Kidney glomerular epithelial cell (primary cell): ENCODE measurements at places on chromosomes 5 and 9.

DNA sequence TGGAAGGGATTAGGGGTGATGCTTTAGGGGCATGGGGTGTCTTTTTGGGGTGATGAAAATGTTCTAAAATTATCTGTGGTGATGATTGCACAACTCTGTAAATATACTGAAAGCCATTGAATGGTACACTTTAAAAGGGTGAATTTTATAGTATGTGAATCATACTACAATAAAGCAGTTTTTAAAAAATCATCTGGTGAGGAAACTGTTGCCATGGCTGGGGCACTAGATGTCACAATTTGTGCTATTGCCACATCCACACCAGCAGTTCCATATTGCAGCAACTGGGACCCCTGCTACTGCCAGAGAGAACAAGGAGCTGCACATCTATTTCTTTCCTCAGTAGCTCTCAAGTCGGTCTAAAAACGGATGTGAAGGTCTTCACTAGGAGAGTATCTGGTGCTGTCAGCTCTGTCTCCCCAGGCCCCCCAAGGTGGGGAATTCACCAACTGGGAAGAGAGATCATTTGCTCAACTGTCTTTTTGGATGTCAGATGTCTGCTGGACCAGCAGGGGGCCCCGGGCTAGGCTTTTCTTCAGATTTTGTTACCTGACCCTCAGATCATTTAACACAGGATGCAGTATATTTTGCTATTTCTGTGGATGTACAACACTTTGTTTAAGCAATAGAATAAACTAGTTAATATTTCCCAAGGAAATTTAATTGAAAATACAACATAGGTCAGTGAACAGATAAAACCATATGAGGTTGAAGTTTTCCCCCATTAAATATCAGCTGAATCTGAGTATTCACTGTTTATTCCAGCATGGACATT, 13.2 kb downstream of the CMYA5 start:
- no peak for DNase-seq

GRCh38 chr5:35420200-35420599, 189.9 kb upstream of the PRLR start:
- no peak for DNase-seq

DNA sequence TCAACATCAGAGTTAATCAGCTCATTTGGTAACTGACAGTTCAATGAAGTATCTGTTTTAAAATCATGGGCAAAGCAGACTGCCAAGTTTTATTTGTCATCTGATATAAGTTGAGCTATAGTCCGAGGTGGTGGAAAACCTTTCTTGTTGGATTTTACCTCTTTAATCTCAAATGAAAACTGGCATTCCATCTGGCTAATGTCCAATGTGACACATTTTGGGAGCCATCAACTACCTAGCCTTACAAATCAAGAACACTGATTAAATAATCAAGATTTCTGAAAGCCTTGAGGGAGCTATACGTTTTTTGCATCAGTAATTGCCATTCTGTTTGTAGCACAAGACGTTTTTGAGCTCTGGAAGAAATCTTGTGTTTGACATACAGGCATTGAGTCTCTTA, 1380.5 kb upstream of the WWC1 start:
- DNase-seq: no peak

- DNase-seq: no peak
Measured at GRCh38 chr5:167578977-167579692, 712.3 kb upstream of the WWC1 start.

DNA sequence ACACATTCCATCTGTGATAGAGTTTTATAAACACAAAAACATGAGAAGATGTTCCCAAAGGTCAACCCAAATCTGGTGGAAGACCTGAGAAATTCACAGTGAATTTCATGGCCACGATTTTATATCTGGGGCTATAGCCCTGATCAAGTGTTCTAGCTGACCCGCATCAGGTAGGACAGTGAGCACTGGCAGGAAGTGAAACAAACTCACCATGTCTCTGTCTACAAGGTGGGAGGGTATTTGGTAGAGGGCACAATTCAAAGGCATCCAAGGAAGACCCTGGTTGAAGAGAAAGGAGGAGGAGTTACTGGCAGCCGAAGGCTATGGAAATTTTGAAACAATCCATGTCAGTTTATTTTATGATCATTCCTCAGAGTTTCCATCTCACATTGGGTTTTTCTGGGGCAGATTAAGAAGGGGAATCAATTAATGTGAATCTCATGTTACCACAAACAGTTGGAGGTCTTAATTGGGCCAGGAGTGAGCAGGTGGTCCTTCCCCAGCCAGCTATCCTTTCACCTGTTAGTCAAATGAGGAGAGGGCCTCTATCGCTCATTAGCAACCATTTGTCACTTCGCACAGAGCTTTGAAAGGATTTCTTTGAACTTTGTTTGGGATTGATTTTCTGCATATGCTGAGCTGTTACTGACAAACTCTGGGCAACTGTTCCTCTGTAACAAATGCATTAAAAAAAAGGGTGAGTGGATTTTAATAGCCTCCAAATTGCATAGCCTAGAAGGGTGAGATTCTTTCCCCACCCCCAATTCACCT, 612.0 kb upstream of the CLINT1 start:
- DNase-seq: no peak

DNA sequence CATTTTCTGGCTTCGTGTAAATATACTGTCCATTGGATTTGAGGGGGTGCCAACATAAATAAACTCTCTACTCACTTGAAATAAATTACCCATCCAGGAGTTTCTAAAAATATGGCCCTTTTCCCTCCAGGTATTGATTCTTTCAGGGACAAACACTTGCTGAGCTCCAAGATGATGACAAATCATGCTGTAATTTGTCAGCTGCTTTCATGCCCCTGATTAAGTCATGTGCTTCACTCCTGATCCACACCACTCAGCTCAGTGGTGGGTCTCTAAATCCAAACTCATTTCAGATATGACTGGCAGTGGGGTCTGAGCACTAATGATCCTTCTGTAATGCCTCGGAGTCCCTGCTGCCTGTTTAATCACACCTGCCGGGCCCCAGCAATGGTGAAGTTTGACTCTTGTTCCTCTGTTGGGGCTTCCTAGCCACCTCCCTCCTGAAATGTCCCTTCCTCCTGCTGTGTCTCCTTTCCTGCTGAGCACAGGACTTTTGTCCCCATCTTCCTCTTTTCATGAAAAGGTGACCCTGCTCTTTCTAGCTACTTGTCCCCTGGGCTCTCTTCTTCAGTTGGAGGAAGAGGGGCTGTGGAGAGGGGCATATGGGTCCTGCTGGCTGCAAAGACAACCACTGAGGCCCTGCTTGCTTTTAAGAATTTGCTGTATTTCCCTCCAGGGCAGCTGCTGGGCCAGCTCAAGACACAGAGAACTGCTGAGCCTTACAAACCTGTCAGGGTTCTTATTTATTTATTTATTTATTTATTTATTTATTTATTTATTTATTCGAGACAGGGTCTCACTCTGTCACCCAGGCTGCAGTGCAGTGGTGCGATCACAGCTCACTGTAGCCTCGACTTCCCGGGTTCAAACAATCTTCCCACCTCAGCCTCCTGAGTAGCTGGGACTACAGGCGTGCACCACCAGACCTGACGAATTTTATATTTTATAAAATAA, 200.0 kb downstream of the ATP10B start:
- DNase-seq: no peak

- DNase-seq: no peak
Measured at GRCh38 chr9:131190191-131190590, 64.8 kb downstream of the NUP214 start.

GRCh38 chr5:150434464-150434863, 15.1 kb downstream of the RPS14 start:
- no peak for DNase-seq

DNA sequence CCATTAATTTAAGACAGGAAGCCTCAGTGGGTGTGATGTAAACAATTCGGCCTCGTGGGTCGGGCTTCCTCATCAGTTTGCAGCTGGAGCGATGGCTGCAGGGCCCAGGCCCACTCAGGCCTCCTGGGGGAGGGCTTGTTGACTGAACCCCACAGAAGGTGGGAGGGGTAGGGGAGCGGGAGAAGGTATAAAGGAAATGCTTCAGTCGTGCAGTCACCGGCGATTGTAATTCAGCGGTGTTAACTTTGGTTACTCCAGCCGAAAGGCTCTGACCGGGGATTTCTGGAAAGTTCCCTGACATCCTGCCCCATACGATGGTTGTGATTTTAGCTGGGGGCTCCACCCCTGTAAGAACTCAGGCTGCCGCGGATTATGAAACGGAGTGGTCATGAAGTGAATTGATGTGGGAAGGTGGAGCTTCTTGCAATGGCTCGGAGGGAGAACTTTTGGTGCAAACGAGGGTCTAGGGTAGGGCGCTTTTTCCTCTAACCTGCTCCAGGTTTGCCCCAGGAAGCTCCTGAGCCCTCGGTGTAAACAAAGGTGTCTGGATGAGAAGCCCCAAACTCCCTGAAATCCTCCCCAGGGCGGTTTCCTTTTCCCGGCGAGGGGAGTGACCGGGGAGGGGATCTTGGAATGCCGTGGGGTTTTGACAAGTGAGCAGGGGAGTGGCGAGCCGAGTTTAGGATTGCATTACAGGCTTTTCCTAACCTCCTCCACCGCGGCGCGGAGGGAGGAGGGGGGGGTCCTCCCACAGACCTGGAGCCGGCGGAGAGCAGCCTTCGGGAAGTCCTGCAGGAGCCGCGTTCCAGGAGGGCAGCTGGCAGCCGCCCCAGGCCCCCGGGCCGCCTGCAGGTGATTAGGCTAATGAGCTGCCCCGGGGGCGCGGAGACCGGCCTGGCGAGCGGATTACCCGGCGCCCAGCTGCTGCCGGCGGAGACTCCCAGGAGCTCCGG, 215.5 kb downstream of the PDZD2 start:
- DNase-seq: peak; percentile 80

GRCh38 chr5:134263801-134264200, 37.9 kb upstream of the PPP2CA start:
- DNase-seq: no peak

DNA sequence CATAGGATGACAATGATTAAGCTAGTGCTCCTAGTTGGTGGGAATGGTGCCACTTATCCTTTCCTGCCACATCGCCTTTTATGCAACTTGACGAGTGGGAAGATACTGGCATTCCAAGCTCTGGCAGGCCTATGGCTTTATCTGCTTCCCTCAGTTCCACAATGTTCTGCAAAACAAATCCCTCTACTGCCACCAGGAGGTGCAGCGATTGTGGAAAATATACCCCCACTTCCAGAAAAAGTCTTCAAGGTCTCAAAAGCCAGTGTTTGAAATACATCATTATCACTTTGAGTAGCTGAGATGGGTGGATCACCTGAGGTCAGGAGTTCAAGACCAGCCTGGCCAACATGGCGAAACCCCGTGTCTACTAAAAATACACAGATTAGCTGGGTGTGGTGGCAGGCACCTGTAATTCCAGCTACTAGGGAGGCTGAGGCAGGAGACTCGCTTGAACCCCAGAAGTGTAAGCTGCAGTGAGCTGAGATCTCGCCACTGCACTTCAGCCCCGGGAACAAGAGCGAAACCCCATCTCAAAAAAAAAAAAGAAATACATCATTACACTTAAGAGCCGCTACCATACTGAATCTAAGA, 3.4 kb downstream of the CLINT1 start:
- peak; percentile 34 for DNase-seq

GRCh38 chr5:88680253-88681132, 202.5 kb downstream of the MEF2C start:
- DNase-seq: peak; percentile 51

DNA sequence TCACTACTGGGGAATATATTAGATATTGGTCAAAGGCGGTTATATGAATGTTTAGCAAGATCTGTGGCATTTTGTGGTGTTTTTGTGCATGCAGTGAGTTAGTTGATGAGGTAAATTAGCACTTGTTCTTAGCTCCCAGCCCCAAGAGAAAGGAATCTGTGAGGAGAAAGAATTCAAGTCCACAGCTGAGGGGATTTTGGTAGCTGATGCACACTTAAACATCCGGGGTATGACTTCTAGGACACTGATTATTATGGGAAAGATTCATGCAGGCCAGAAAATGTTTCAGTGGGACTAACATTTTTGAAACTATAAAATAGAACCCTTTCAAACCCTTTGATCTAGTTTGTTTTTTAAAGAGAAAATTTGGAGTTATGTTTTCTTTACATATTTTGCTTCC, 118.2 kb upstream of the RPS23 start:
- no peak for DNase-seq

DNA sequence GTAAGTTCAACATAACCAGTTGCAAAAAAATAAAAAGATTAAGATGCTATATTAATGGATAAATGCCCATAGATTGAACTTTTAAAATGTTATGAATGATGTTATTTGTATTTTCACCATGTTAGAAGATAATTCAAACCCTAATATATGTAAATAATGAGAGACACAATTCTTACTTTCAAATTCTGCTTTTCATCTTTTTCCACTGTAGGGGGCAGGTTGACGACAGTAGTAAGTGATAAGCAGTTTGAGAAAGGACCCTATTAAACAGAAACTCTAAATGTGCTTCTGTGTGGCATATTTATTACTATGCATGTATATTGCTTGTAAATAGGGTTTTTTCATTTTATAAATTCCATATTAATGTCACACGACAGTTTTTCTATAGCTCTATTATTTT, 591.1 kb downstream of the SEMA5A start:
- no peak for DNase-seq

GRCh38 chr5:138096997-138097828, 13.4 kb downstream of the WNT8A start:
- DNase-seq: no peak

DNA sequence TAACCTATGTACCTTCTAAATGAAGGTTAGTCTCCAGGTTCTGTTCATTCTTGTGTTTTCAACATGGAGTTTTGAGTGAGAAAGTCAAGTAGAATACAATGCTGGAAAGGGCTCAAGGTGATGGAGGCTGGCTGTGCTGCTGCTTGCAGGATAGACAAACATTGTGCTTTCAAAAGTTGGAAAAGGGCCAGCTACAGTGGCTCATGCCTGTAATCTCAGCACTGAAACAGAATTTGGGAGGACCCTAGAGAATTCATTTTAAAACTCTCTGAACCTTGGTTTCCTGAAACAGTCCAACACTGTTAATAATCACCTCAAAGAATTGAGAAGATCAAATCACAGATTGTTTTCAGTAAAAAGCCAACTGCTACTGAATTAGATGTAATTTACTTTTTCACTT, 15.4 kb upstream of the IARS1 start:
- no peak for DNase-seq

- DNase-seq: peak; percentile 92
Measured at GRCh38 chr5:133664422-133664821, 52.1 kb upstream of the FSTL4 start.

- DNase-seq: peak; percentile 32
Measured at GRCh38 chr5:151094030-151094851, 13.4 kb upstream of the TNIP1 start.
